ENCODE measurements at places on chromosomes 12 and 14.
A peak's percentile ranks its signal among the peaks of the same experiment; 100 is the strongest.

DNA sequence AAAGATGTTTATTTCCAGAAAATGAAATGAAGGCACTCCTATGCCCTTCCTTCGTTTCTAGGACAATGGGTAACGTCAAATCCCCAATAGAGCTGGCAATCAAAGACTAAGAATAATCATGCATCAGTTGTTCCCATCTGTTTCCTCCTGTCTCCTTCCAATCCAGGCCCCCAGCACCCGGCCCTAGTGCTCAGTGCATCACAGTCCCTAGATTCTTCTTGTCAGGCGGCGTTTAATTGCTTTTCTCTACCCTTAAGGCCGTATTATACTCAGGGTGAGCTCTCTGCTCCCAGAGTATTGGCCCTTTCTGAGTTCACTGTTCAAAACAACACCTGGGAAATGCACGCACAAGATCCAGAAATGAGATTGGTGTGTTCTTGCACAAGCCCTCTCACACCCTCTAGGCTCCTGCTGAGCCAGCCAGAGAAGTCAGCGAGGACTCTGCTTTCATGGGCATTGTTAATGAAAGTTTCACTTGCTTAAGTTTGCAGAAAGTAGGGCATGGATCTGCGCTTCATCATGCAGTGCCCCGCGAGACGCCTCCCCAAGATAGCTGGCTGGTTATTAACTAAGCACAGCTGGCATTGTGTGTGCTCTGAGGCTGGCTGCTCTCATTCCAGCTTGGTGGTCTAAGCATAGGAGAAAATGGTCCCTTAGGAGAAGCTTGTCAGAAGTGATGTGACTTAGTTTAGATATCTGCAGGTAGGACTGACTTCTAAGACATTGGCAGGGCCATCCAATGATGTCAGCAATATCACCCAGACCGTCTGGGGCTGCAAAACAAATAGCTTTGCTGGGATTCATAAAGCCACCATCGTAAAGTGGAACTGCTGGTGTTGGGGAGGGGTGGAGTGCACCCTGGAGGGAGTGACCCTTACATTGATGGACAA lies 28.7 kb downstream of the CRACR2A start:
- no peak for DNase-seq

DNA sequence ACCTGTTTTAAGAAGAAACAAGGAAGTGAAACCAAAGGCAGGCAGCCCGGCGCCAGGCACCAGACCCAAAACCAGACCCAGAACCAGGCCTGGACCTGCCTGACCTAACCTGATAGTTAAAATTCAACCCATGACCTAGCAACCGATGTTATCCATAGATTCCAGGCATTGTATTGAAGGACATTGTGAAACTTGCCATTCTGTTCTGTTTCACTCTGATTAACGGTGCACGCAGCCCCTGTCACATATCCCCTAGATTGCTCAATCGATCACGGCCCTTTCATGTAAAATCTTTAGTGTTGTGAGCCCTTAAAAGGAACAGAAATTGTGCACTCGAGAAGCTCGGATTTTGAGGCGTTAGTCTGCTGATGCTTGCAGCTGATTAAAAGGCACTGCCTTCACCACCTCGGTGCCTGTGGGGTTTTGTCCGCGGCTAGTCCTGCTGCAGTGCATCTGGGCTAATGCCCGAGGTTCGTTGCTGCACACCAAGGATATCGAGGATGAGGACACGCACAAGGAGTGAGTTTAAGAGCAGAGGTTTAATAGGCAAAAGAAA lies 262.5 kb upstream of the TMEM132C start:
- DNase-seq = no peak

DNA sequence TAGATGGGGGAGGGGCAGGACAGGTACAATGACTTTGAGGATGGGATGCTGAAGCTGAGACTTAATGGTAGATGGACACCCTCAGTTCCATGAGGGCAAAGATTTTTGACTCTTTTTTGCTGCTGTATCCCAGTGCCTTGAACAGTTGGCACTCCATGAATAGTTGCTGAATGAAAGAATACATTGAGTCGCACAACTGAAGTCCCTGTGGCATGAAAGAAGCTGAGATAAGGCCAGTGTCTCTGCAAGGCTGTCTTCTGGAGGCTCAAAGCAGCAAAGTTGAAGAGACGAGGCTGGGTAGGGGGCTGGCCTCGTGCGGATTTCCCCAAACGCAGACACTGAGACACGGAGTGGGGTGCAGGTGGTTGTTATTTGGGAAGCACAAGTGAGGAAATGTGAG lies 179.3 kb downstream of the ADCK1 start:
- DNase-seq = no peak

DNA sequence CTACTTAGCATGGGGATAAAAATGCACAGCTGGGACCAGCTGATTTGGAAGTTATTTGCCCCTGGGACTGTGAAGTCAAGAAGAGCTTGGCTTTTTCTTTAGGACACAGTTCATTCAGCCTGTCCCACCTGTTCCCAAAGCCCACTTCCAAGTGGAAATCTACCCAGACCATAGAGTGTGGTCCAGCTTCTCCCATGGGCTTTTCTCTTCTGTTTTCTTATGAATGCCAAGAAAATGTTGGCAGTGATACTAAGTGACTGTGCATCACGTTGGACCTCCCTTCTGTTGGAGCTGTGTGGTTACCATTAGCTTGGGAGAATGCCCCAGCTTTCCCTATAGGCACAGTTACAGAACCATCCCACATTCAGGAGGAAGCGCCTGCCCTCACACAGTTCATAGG lies 89.4 kb downstream of the NT5DC3 start:
- no peak for DNase-seq

GRCh38 chr12:26374934-26375680 lies 179.7 kb downstream of the SSPN start:
- no peak for DNase-seq

DNA sequence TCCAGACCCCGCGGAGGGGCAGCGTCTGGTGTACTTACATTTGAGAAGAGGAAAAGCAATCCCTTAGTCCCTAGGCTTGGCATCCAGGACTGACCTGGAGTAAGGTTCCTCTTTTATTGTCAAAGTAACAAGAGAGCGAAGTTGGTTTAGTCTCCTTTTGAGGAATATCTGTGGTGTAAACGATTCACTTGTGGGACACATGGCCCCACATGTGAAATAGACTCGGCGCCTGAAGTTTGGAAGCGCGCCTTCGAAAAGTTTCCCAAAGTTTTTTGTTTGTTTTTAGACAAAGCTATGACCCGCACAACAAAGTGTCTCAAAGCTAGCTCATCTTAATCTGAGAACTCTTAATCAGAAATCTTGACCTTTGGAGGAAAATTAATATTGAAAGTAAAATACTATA lies 744 bp downstream of the STYX start:
- no peak for DNase-seq

DNA sequence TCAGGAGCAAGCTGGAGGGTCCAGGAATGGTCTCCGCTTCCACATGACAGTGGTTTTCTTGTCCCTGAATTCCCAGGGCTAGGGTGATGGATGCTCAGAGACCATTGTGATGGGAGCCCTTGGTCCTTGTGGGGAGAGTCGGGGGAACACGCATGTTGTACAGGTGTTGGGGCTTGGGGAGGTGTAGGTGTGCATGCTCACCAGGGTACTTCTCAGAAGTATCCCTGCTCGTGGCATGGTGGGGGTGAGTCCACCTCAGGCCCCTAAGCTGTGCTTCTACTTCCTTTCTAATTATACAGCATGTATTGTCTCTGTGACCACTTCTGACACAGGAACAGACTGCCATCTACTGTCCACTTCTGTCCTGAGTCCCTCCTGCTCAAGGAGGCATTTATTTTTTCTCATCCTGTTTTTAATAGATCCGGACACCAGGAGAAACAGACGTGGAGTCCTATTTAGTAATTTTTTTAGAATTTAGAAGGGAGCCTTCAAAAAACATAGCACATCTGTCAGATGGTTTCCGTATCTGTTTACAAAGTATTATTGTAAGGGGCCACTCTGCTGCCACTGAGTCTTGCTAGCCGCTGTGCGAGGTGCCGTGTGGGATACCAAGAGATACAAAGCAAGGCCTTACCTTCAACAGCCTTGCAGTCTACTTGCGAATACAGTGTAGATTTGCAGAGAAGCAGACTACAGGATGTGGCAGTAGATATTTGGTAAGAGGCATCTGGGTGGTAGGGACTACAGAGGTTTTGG lies 10.5 kb downstream of the NTF3 start:
- DNase-seq = no peak

- DNase-seq = no peak
Measured at GRCh38 chr12:241266-241665, 21.4 kb downstream of the SLC6A13 start.

GRCh38 chr14:56358275-56358674 lies 221.3 kb upstream of the TMEM260 start:
- no peak for DNase-seq

DNA sequence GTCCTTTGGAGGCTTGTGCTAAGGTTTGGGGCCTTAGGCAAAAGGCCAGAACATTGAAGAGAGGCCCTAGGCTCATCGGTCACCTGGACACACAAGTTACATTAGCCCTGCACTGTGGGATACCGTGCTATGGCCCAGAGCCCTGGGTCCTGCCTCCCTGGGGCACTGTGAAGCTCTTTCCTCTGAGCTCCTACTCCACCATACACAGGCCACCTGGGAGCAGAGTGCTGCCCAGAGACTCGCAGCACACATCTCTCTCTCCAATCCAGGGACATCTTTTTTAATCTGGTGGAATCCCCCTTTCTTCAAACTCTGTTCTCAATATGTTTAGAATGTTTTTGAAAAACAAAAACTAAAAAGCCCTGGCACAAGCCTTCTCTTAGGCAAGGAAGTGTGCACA lies 314.2 kb upstream of the RGS6 start:
- DNase-seq = no peak

- no peak for DNase-seq
Measured at GRCh38 chr12:122870163-122870842, 25.6 kb downstream of the VPS37B start.

GRCh38 chr14:20662968-20663732 lies 21.2 kb upstream of the RNASE4 start:
- DNase-seq = no peak

DNA sequence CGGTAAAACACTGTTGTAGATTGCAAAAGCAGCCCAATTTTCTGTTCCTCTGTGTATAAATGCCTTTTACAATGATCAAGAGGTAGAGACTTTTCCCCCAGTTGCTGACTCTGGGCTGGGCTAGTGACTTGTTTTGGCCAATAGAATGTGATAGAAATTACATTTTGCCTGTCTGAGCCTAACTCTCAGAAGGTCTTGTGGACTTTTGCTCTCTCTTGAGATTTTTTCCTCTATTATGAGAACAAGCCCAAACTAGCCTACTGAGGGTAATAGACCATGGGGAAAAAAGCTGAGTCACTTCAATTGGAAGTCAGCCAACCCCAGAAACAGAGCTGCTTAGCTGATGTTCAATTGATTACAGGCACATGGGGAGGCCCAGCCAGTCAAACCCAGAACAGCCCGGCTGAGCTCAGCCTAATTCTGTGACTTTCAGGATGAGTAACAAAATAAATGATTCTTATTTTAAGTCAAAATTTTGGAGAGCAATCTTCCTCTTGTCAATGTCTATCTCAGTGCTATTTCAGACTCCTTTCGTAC lies 61.4 kb downstream of the MYF5 start:
- peak; percentile 32 for DNase-seq

DNA sequence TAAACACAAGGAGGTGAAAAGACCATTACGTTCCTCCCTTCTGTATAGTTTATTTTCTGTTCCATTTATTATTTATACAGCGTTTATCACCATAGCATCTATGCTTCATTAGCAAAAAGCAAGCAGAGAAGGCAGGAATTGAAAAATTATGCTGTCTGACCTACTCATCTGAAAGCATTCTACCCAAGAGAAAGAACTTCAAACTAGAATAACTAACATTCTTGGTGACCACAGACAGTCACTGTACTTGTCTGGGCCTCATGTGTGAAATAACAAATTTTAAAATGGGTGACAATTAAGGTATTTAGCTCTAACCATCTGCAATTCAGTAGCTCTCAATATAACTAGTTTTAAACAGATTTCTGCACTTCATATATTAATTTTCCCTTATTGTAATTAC lies 29.3 kb upstream of the PDE3A start:
- DNase-seq = no peak

- no peak for DNase-seq
Measured at GRCh38 chr14:76375484-76375883, 453 bp upstream of the ESRRB start.

- no peak for DNase-seq
Measured at GRCh38 chr12:40093512-40093911, 12.4 kb downstream of the SLC2A13 start.

- DNase-seq = no peak
Measured at GRCh38 chr12:29844667-29845066, 60.9 kb upstream of the TMTC1 start.

GRCh38 chr12:47811581-47812484 lies 7.9 kb downstream of the HDAC7 start:
- DNase-seq = no peak

- DNase-seq = no peak
Measured at GRCh38 chr12:128619263-128619662, 204.5 kb downstream of the SLC15A4 start.

GRCh38 chr12:118581371-118581770 lies 205.0 kb downstream of the SUDS3 start:
- no peak for DNase-seq

GRCh38 chr14:92565718-92566115 lies 52.1 kb downstream of the RIN3 start:
- DNase-seq = no peak

DNA sequence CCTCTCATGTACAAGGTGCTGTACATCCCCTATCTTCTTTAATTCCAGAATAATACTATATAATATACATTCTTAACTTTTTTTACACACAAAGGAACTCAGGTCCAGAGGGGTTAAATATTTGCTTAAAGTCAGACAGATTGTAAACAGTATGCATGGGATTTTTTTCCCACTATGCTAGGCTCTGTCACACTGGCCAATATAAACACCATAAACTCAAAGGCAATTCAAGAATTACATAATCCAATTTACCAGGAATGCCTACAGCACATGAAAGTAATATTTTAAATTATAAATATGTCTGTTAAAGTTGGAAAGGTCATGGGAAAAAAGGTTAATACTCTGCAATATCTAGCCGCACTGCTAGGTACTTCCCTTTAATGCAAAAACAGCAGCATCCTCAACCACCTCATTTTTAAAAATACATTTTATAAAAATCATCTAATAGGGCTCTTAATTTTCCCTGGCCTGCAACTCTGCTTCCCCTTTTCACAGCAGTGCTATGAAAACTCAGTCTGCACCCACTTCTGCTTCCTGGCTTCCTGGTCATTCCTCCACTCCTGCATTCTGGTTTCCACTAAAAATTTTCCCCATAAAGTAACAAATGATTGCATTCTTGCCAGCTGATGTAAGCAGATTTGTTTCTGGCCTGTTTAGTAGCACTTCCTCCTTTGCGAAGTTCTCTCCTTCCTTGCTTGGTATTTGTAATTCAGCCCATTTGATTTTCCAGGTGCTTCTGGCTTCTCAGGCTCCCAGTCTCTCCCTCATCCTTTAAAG lies 128.1 kb downstream of the ITPR2 start:
- no peak for DNase-seq

DNA sequence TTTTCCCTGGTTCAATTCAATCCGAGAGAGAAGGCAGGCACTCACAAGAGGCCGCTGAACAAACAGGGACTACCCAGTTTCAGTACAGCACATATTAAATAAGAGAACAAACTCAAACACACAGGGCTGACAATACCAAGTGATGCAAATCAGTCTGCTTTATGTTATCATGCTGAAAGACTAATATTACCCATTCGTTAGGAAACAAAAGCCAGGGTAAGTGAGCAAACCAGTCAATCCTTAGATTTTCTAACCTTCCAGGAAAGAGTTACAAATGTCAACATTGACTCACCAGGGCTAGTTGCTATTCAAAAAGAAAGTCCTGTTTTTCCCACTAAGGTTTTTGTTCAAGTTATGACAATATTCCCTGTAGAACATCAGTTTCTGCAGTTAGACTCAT lies 246.2 kb downstream of the C12orf42 start:
- no peak for DNase-seq

GRCh38 chr14:36300337-36300736 lies 20.1 kb downstream of the MBIP start:
- DNase-seq = no peak

- DNase-seq = no peak
Measured at GRCh38 chr12:86389949-86390348, 133.8 kb upstream of the MGAT4C start.
